ENCODE measurements at places on chromosomes 1 and 21.

DNA sequence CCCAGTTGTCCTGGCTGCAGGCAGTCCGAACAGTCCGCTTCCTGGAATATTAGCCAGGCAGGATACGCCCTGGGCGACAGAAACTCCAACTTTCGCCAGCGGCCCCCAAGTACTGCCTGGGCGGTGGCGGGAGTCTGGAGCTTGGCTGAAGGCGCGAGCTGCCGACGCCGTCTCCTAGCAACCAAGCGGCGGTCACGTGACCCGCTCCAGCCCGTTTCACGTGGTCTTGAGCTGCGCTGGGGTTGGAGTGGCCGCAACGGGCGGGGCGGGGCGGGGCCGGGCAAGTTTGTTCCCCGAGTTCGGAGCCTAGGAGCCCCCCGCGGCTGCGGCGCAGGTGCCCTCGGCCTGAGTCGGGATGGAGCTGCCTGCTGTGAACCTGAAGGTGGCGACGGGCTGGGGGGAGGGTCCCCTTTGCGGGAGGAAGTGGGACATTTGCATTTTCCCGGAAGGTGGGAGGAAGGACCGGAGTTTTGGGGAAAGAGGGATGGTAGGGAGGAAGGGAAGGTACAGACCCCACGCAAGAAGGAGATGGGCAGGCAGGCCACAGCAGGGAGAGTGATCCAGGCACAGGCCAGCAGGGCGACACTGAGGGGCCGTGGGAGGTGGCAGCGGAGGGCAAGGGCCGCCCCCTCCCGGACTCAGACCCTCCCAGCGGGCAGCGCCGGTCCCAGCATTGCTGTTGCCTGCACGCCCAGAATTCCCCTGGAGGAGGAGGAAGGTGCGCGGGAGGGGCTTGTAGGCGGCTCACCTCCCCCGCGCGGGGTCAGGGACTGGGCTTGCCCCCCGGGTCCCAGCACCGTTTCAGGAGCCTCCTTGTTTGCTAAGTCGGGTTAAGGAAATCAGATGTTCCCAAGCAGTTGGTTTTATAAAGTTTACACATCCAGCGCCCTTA lies at the start of gene AGTRAP:
Gene AGTRAP (plus strand): TSS at position 283 of the 892 bp plus-strand sequence. CDS start 73 bp downstream, at position 356.
- DNase-seq: peak; percentile 80

DNA sequence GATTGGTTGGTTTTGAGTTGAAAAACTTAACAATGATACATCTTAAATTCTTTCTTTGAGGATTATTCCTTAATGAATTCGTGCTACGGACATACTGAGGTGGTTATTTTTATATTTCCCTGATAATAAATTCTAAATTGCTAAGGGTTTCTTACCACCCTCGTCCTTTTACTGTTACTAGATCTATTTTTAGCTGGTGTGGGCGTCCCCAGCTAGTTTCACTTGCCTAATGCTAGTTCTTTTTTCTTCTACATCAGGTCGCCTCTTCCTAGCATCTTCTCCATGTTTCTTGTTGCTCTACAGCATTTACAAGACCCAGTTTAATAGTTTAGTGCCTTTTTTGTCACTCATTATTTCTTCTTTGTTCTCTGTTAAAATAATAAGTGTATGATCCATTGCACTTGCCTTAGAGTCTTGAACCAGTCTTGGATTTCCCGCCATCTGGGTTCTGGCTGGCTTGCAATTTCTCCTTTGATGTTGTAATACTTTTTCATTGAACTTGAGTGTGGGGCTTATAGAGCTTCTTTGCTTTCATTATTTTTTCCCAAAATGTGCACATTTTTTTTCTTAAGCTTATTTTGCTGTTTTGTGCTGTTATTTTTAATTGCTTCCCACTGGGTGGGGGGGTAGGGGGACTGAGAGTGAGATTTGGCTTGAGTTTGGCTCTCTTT lies 677 bp upstream of the HSD11B1 start:
- DNase-seq: no peak

GRCh38 chr1:235299169-235299858 lies 28.7 kb downstream of the ARID4B start:
- DNase-seq: no peak

- no peak for DNase-seq
These were observed 68.5 kb upstream of the CACYBP start for GRCh38 chr1:174931214-174931613.

GRCh38 chr1:161033751-161034150 lies 5.0 kb downstream of the TSTD1 start:
- no peak for DNase-seq

GRCh38 chr1:110874324-110875215 lies 1.6 kb downstream of the CD53 start:
- DNase-seq: peak; percentile 66

- peak; percentile 10 for DNase-seq
These were observed 452.3 kb downstream of the OMA1 start for GRCh38 chr1:58094221-58094620.

DNA sequence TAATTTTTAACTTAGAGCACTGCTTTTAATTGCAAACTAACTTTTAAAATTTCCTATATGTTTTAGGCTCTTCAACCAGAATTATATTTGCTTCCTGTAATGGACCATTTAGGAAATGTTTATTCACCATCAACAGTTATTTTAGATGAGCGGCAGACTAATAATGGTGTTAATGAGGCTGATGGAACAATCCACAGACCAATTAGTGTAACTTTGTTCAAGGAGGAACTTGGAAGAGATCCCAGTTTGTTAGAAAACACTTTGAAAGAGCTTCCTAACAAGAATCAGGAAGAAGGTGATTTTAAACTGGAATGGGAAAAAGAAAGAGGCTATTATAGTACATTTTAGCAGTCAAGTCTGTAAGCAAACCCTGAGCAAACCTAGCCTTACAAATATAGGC lies 19.4 kb upstream of the GNG5 start:
- no peak for DNase-seq

DNA sequence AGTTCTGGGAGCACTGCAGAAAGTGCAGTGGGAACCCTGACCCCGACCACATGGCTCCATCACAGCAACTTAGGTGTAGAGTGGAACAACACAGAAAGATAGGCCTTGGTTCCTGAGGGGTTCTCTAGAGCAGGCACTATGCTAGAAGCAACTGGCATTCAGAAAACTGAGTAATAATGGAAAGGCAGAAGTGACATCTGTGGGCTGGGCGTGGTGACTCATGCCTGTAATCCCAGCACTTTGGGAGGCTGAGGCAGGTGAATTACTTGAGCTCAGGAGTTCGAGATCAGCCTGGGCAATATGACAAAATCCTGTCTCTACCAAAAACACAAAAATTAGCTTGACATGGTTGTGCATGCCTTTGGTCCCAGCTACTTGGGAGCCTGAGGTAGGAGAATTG lies 5.3 kb downstream of the MRPS15 start:
- peak; percentile 26 for DNase-seq

DNA sequence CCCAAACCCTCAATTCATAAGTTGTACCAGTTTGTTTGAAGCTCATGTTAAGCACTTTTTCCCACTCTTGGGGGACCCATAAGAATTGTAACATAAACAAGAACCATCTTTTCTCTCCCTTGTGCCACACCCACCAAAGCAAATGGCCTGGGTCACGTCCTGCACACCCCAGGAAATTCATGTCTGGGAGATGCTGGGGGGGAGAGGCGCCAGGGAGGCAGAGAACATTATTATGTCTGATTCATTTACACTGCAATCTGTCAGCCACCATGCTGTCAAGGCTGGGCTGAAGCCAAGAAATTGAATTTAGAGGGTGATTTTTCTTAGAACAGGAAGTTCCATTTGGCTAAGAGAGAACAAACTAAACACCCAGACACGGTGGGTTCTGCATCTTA lies 37.2 kb upstream of the IPO9 start:
- DNase-seq: no peak

- no peak for DNase-seq
These were observed 35.2 kb upstream of the EXOSC10 start for GRCh38 chr1:11134898-11135266.

DNA sequence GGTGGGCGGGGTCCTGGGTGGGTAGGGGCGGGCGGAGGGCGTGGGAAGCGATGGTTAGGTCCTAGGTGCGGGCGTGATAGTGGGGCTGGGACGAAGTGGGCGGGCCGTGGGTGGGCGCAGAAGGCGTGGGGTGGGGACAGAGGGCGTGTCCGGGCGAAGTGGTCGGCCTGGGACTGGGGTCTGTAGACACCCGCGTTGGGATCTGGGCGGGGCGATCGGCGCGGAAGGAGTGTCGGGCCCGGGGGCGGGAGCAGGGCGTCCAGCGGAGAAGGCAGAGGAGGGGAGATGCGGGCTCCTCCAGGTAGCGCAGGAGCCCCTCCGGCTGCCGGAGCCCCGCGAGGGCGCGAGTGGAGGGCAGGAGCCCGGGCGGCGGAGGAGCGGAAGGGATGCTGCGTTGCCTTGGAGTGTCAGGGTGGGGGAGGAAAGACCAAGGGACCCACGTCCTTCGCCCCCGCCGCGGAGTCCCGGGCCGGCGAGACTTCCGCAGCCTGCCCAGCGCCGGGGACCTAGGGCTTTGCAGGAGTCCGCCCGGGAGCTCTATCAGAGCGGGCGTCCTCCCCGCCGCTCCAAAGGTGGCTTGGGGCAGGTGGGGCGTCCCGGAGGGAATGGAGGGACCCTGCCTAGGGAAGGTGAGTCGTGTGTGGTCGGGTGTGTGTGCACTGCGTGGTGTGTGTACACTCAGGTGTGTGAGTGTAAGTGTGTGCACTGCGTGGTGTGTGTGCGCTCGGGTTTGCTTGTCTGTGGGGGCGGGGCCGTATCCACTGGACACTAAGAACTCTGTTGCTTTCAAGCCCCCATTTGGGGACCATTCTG lies 27.0 kb upstream of the PRSS38 start:
- DNase-seq: peak; percentile 61

DNA sequence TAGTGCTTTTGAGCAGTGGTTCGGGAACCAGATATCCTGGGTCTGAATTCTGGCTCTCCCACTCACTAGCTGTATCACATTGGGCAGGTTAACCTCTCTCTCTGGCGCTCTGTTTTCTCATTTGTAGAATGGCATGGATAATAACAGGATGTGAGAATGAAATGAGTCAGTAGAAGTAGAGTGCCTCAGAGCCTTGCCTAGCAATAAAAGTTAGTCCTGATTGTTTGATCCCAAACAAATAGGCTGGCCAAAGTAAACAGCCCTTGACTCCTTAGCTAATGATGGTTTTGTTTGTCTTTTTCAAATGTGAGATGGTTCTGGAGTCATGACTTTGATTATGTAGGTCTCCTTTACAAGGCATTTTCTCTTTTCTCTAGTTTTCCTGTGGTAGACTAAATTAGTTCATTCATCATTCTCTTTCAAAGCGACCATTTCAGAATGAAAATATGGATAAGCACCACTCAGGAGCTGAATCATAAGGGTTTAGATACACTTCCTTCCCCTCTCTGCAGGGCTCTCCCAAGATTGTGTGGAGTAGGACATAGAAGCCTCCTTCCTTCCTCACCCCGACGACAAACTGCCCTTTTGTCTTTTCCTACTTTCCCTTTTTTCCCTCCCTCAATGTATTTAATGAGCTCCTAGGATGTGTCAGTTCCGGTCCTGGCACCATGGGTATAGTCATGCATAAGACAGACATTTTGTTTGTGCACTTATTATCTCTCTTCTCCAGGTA lies 23.1 kb downstream of the KIAA0040 start:
- no peak for DNase-seq

GRCh38 chr1:22815421-22816066 lies 104.9 kb downstream of the EPHB2 start:
- no peak for DNase-seq
